ENCODE measurements at places on chromosomes 3 and 15. TPM values are rescaled to one million over a fixed set of nuclear protein-coding genes. Genes with fewer than 3 reads are reported as not detected.

The WDR49 gene
- polyA plus RNA-seq: 0.13 TPM

The ITGA11 gene
- 0.37 TPM for polyA plus RNA-seq

DNA sequence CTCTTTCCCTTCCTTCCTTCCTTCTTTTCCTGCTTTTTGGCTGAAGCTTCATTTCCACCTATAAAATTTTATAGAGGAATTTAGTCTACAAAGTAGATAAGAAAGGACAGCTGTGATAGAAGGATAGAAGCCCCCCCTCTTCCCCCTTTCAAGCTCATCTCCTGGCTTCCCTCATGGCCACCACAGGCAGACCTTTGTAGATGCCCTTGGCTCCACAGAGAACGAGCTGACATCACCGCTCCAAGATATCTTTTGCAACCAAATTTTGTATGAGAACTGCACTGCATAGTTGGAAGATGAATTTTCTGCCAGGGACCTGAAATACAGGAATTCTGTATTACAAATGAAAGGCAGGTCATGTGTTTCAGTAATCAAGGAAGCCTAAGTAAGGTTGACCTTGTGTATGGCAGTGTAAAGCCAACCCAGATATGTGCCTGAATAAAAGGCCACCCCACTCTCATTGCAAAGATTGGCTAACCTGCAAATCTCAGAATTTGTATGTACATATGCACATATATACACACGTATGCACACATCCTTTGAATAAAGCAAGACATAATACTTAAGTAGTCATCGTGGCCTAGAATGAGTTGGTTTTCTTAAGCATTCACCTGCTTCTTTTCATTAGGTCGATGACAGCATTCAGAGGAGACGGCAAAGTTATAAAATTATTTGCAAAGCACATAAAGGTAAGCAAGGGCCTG, 57.1 kb upstream of the FILIP1L start:
- no peaks in the 10 kb centered on the region for H3K4me1 ChIP-seq
- H3K36me3 ChIP-seq: peaks cover 3% of the 10 kb centered on the region
- H3K27me3 ChIP-seq: no peaks in the 10 kb centered on the region
- no peak for DNase-seq

GRCh38 chr15:41839781-41840491, 1.3 kb downstream of the PLA2G4B start:
- no peak overlapping the region for H3K4me3 ChIP-seq
- H3K4me1 ChIP-seq: no peaks in the 10 kb centered on the region
- H3K27ac ChIP-seq: no peak overlapping the region
- no peaks in the 10 kb centered on the region for H3K27me3 ChIP-seq

DNA sequence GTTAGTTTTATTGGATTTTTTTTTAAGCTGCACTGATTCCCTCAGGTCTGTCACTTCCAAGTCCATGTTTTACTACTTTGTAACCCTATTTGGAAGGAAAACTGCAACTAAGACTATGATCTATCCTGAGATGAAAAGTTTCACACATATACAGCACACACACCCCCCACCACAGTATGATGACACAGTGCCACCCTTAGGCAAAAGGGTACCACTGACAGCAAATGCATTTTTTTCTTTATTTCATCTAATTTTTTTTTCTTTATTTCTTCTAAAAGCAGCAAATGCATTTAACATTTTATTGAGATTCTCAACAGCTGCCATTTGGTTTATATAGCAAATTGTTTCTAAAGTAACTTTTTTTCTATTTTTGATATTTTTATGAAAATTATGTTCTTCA, 21.2 kb downstream of the NGRN start:
- no peak for DNase-seq
- no peak overlapping the region for H3K4me3 ChIP-seq
- H3K4me1 ChIP-seq: peaks cover 13% of the 10 kb centered on the region
- no peaks in the 10 kb centered on the region for H3K27me3 ChIP-seq

All from spleen (tissue), 13 donors.